ENCODE measurements at places on chromosomes 12 and 14.

DNA sequence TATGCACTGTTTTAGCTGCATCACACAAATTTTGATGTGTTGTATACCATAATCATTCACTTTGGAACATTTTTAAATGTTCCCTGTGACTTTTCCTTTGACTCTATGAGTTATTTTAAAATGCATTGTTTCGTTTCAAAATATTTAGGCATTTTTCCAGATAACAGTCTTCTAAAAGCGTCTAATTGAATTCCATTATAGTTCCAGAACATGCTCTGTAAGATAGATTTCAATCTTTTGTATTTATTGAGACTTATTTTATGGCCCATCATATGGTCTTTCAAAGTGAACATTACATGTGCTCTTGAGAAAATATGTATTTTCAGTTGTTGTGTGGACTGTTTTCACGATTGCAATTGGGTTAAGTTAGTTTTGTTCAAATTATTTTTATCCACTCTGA, 98.7 kb upstream of the ARHGAP5 start:
- no peak for DNase-seq

- no peak for DNase-seq
Measured at GRCh38 chr12:43362910-43363694, 188.9 kb downstream of the ADAMTS20 start.

DNA sequence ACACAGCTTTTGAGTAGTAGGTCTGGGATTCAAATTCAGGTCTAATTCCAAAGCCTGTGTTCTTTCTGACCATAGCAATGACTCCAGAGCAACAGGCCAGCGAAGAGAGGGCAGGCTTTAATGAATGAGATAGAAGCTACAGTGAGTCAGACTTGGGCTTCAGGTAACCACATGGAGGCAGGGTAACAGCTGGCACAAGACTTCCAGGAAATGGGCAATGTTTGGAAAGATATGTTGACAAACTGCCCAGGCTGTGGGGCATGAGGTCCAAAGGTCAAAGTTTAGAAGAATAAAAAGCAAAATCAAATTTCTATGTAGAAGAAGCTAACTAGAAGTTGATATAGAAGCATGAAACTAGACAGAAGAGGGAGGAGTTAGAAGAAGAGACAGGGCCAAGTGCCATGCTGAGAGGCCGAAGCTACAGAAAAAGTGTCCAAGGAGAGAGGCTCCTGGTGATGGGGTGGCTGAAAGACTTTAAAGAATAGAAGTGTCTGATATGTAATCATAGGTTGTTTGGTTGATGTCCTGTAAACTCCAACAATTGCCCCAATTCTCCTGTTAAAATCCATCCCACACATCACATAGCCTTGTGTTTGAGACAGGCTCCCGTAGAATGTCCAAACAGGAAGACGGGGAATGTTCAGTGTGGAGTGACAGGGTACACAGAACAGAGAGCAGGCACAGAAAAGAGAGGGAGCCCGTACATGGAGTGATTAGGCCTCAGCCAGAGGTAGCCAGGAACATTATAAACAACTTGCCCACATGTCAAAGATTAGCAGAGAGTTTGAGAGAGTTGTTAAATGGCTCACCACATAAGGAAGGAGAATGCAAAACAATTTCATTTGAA, 384.7 kb downstream of the CCDC91 start:
- no peak for DNase-seq

DNA sequence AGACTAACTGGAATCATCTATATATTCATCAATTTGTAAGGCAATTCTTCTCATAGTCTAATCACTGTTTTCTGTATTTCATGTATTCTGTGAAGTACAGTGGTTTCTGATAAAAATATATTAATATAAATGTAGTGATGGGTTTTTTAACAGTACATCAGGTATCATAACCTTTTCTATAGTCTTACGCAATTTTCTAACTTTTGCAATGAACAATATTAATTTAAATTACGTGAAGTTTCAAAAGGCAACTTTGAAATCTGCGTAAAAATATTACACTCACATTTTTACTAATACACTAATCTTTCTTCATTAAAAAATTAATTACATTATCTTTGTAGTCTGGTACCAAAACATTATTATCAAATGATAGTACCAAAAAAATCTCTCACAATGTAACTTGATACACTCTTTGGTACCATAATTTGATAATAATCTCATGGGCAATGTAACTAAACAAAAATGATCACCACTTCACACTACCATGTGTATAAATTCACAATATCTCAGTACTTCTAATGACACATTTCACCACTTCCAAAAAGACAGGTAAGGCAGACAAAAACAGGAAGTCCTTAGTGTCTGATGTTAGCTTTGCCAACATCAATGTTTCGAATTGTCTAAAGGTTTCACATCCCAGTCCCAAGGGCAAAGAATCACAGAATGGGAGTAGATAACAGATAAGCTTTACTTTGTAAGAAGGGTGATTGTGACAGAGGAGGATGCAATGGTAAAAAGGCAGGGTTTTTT, 8.7 kb downstream of the DNAI7 start:
- DNase-seq, result no peak

- DNase-seq, result no peak
Measured at GRCh38 chr14:50173891-50174290, 57.5 kb downstream of the SOS2 start.

GRCh38 chr12:95614390-95614982, 63.2 kb upstream of the USP44 start:
- no peak for DNase-seq

DNA sequence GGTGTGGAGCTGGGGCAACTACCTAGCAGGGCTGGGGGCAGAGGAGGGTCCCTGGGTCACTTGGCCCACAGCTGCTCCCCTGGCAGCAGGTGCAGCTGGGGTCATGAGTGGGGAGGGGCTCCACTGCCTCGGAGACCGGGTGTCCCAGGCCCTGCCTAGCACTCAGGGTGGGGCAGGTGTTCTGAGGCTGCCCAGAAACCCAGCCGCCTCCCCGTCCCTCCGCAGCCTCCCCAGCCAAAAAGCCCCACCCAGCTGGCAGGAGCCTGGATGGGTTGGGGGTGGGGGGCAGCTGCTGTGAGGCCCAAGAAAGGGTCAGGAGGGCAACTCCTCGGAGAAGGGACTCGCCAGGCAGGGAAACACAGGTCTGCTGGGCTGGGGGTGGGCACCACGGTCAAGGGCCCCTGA, 11.2 kb downstream of the AHNAK2 start:
- DNase-seq, result no peak

Data from stimulated activated naive B cell treated with anti-CD40 and anti-IgM and Interleukin-4, amounts not matched to agents 10 μg/mL and 1 μg/mL and 100 μg/mL, for 72 hours (primary cell).